ENCODE measurements at places on chromosomes 12 and 14. TPM values are rescaled to one million over a fixed set of nuclear protein-coding genes. Genes with fewer than 3 reads are reported as not detected.

DNA sequence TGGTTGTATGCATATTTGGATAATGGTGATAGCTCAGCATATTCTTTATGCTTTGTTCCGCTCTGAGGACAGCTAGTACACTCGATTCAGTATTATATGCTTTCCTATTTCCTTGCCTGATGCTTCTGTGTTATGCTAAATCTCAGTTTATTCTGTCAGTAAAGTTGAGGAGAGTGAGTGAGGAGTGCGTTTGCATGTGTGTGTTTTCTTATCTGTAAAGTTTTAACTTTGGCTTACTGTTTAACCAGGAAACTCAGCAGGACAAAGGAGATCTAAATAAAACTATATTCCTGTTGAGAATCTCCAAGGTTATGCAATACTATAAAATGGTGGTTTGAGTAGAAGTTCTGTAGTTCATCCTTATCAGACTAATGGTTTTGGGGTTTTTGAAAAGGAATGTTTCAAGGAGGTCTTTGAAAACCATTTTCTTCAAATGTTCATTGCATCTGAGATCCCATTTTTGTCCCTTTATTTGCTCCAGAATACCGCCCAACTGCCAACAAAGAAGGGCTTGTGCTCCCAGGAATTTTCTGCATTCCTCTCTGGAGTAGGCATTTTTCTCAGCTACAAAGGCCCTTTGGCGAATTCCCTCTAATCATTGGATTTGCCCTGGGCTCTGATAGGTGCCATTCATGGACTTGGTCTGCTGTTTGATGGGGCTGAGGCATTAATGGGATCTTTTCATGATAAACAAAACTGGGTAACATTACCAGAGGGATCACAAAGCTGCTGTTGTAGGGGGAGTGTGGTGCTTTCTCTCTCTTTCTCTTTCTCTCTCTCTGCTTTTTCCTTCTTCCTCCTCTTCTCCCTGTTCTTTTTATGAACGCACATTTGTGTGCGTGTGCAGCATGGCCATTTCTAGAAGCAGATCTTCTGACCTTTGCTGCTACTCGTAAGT, 71.7 kb downstream of the HMGA2 start:
- no peak for DNase-seq

Gene KLHL33
- not detected for total RNA-seq

DNA sequence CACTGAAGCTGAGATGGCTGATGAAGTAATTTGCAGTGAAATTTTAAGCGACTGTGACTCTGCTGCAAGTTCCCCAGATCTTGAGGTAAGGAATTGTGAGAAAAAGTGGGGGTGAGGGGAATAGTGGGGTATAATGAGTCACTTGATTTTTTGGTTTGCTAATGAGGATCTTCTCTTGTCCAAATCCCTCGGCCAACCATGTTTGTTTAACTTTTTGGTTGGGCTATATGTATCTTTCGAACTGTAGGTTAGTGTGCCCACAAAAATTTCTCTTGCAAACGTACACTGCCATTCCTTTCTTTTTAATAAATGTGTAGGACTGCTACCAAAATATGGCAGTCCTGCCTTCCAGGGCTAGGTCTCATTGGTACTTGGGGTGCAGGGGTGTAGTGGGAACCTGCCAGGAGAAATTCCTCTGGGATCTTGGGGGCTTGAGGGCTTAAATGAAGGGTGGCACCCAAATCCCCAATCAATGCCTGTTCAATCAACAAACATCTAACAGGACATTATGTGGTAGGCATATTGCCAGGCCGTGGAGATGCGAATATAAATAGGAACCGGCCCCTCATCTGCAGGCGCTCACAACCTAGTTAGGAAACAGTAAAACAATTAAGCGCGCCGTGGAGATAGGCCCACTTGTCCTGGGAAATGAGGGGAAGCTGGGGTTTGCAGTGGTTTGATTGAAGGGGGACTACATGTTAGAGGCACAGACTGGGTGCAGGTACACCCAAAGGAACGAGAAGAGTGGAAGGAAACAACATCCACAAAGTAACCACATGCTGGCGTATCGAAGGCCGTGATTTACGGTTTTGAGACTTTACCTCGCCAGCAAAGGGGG, 1.3 kb upstream of the PABPN1 start:
- DNase-seq: no peak

GRCh38 chr12:7113389-7113871, 4.4 kb upstream of the C1RL start:
- DNase-seq: peak; percentile 48

GRCh38 chr12:94047781-94048567, 100.4 kb upstream of the PLXNC1 start:
- DNase-seq: no peak

Gene PLD4
- total RNA-seq: not detected

GRCh38 chr12:72872238-72872887, 600.2 kb downstream of the TRHDE start:
- DNase-seq: no peak
